Left colon (tissue), 2 donors: ENCODE measurements at places on chromosomes 1 and 21.

DNA sequence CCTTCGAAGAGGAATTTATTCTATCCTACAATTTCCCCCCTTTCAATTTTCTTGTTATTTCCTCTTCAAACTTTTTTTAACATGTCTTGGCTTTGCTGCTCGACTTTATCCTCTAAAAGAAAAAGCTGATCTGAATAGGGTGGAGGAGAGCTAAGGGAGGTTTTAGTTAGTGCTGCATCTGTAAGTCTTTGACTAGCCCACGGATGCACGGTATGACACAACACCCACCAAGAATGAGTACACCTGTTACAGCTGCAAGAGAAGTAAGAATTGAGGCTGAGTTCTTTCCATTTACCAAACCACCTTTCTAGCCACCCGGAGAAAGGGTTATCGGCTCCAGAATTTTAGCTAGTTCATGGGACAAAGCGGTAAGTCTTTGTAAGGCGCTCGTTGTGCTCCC is 23.8 kb downstream of the SCCPDH start:
- no peak for DNase-seq

GRCh38 chr1:215119719-215120365 is 37.3 kb downstream of the KCNK2 start:
- DNase-seq: no peak

DNA sequence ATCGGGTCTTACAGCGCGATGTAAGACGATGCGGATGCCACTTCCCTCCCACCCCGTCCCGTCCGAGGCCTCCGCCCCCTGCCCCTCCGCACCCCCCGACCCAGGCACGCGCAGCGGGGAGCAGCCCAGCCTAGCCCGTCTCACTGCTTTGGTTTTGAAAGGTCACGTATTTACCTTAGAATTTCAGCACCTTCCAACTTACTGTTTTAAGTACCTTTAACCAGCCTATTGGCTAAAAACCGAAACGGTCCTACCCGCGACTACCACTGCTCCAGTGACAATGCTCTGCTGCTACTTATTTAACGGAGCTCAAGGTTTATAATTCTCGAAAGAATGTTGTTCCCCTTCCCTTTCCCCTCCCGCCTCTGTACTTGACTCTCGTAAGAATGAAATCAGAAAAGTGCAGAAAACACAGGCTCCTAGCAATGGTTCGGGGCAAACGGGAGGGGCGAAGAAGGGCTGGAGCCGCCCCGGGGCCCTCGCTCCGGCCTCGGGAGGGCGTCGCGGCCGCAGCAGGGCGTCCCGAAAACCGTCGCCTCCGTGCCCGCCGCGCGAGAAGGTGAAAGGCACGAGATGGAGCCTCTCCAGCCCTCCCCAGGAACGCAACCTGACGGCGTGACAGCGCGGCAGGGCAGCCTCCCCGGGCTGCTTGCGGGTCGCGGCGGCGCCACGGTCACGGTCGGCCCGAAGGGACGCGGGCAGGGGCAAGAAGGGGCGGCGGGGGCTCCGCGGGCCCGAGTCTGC is 667 bp downstream of the TMEM50B start:
- peak; percentile 56 for DNase-seq

GRCh38 chr1:58780836-58781452 is 2.9 kb downstream of the JUN start:
- no peak for DNase-seq

DNA sequence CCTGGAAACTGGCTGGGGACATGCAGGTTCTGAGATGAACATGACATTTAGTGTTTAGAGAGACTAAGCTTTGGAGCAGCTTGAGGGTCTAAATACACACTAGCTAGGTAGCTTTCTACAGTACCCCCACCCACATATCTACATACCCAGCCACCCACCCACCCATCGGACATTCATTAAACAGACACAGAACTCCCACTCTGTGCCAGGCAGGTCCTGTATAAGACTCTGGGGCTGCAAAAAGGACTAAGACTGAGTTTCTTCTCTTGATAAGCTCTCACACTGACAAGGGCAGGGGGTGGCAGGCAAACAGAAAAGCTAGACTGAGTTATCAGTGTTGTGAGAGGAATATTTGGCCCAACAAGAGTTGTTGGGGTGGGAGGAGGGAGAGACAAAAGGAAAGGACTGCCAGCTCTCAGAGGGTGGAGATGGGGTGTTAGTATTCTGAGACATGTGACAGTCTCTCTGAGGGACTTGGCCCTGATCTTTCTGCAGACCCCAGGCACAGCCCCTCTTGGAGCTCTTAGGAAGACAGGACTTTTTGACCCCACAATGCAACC is 6.8 kb downstream of the MAP7D1 start:
- no peak for DNase-seq

DNA sequence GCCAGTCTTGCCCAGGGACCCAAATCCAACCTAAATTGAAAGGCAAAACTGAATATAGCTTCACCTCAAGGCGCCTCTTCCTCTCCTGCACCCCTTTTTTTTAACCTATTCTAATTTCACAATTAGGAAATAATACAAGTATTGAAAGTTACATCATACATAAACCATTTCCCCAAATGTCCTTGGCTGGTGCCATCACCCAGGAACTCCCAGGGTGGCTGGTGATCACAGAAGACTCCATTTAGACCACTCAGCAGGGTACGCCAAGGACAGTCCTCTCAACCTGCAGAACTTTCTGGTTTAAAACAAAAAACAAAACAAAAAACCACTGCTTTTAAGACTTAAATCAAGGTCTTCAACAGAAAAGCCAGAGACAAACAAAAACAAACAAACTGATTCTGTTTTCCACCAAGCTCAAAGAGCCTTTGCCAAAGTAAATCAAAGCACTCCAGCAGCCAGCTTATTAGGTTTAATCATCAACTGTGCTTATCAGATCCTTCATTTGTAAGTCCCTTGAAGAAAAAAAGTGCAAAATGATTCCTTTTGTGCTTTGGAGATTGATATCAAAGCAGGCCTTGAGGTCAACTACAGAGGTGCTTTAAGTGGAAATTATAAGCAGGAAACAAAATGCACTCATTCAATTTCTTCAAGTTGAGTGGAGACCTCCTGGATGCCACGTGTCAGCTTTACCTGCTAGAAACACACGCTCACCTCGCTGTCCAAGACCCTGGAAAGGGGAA is 113.0 kb downstream of the ETS2 start:
- no peak for DNase-seq

DNA sequence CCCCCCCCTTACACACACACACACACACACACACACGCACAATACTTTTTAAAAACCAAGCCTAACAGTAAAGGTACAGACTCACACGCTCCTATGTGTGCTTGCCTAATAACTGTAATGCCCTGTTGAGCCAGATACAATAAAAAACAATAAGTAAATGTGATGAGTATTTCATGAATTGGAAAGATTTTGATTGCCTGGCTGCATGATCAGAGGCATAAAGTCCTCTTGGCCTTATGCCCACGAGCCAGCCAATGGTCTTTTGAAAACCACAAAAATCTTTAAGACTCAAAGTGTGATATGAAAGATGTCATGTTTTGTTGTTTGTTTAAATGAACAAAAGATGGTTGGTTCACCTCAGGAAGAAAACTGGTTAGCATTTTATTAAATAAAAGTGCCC is 441.9 kb upstream of the ZRANB2 start:
- no peak for DNase-seq

DNA sequence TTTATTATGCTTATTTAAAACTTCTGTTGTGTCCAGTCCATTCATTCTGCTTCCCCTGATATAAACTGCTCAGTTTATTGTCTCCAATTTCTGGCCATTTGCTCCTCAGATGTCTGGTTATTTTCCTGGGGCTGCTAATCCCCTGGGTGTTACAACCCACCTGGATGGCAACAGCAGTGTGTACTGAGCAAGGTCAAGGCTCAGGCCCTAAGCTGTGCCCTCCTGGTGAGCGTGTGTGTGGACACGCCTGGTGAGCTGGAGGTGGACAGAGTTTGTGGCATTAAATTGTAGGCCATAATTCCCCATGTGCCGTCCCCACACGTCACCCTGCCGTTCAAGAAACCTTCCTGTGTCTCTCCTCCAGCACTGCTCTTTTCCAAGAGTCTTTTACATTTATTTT is 18.1 kb upstream of the KIF1B start:
- DNase-seq: no peak

GRCh38 chr1:182569939-182570610 is 19.0 kb downstream of the RNASEL start:
- DNase-seq: no peak

DNA sequence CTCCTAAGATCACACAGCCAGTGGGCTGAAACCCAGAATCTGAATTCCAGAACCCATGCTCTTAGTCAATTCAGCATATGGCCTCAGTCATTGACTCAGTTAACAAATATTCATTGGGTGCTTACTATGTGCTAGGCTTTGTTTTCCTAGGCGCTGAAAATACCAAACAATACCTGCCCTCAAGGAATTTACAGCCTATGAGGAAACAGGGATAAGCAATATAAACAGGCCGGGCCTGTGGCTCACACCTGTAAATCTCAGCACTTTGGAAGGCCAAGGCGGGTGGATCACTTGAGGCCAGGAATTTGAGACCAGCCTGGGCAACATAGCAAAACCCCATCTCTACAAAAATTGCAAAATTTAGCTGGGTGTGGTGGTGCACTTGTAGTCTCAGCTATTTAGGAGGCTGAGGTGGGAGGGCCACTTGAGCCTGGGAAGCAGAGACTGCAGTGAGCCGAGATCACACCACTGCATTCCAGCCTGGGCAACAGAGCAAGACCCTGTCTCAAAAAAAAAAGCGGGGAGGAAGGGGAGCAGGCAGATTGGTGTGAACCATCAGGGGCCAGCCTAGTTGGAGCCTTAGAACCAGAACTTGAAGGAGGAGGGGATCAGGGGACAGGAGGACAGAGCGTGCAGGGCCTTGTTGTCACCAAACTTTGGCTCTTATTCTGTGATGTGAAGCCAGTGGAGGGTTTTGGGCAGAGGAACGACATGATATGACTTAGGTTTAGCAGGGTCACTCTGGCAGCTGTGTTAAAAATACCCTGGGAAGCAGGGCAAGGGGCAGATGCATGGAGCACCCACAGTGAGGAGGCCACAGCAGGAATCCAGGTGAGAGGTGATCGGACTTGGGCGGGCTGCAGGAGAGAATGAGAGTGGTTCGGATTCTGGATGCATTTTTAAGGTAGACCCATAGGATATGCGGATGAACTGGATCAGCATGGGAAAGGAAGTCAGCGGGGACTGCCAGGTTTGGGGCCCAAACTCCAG is 5.8 kb downstream of the TINAGL1 start:
- DNase-seq: no peak
